ENCODE measurements at places on chromosomes 13 and 19.
A peak's percentile ranks its signal among the peaks of the same experiment; 100 is the strongest.

- peak; percentile 6 for DNase-seq
These were observed 1399.4 kb downstream of the EFNB2 start for GRCh38 chr13:105135852-105136615.

GRCh38 chr19:5644037-5644436, 21.2 kb downstream of the SAFB start:
- no peak for DNase-seq

DNA sequence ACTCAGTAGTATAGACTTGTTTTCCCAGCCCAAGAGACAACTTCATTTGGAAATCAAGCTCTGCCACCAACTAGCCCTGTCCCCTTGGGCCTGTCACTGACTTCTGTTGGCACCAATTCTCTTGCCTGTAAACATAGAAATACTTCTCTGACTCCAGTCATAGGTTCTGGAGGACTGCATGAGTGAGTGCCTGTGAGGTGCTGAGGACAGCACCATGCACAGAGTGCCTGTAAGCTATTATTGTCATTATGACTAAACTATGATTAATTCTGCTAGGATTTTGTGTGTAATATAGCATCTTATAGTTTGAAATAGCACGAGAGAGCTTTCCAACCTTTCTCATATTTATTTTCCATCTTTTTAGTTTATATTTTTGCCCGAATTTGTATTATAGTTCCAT, 247.9 kb downstream of the MYO16 start:
- peak; percentile 31 for DNase-seq

DNA sequence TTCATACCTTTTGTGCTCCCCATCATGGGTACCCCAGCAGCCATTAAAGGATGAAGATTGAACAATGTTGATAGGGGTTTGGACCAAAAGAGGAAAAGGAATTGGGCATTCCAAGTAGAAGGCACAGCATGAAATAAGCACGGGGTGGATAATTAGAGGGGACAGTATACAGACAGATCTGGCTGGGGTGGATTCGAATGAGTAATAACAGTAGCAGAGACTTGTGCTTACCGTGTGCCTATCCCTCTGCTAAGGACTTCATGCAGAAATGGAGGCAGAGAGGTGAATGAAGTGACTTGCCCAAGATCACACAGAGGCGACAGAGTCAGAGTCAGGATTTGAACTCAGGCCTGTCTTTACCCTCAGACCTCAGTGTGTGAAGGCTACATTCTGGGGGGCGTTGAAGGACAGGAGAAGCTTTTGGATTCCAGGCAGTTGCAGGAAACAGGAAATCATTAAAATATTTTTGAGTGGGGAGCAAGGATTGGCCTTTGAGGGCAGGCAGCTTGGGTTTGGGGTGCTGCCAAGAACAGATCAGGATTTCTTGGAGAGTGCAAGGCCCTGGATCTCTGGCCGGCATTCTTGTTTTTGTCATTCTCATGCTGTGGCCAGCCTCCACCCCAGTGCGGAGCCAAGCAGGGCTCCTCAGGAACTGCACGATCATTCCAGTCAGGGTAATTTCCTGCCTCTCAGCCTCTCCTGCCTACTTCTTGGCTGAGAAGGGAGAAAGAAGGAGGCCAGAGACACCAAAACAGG, 18.7 kb downstream of the PAF1 start:
- DNase-seq: no peak

GRCh38 chr13:113152984-113153809, 5.3 kb upstream of the PROZ start:
- no peak for DNase-seq

DNA sequence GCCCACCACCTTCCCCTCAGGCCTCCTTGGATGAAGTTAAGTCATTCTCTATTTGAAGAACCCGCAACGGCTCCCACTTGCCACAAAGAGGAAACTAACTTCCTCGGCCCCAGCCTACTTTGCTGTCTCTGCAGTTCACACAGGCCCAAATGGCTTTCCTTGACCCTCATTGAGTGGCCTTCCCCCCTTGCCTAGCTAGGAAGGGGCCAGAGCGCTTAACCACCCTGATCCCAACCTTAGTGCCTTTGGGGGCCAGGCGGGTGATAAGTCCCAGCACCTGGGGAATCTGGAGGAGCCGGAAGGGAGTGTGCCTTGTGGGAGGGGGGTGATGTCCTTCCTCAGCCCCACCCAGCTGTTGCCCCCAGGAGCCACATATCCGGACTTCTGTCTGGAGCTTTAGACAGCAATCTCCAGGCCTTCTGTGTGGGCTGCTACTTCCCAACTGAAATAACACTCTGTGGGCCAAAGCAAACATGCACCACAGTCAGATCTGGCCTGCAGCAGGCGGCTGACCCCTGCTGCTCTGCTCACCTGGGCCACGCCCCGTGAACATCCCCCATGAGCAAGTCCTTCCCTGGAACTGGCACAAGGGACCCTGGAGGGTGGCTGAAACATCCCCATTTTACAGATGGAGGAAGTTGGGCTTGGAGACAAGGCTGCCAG, 10.5 kb downstream of the NECTIN2 start:
- no peak for DNase-seq
